HepG2 (cell line): ENCODE measurements at places on chromosomes 7 and 10. TPM values are rescaled to one million over a fixed set of nuclear protein-coding genes. Genes with fewer than 3 reads are reported as not detected.

IKZF1 gene
- polyA plus RNA-seq, result not detected in 2 replicates

- DNase-seq, result no peak
Observed at GRCh38 chr7:103063895-103064294, 10.7 kb downstream of the FBXL13 start.

DNA sequence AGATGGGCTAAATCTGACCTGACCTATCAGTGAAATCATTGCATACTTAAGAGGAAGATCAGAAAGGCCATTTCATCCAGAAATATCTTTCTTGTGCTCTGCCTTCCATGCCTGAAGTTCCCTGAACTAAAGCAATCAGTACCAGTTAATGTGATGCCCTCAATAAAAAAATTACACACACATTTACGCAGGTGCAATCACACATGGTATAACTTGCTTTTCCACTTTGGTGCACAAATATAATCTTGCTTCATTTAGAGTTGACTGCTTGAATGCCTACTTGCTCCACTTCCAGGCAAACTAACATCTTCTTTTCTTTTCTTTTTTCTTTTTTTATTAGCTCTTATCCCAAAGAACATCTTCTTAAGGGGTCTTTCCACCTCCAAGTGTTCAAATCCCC, 58.3 kb upstream of the KIF5B start:
- DNase-seq, result no peak

DNA sequence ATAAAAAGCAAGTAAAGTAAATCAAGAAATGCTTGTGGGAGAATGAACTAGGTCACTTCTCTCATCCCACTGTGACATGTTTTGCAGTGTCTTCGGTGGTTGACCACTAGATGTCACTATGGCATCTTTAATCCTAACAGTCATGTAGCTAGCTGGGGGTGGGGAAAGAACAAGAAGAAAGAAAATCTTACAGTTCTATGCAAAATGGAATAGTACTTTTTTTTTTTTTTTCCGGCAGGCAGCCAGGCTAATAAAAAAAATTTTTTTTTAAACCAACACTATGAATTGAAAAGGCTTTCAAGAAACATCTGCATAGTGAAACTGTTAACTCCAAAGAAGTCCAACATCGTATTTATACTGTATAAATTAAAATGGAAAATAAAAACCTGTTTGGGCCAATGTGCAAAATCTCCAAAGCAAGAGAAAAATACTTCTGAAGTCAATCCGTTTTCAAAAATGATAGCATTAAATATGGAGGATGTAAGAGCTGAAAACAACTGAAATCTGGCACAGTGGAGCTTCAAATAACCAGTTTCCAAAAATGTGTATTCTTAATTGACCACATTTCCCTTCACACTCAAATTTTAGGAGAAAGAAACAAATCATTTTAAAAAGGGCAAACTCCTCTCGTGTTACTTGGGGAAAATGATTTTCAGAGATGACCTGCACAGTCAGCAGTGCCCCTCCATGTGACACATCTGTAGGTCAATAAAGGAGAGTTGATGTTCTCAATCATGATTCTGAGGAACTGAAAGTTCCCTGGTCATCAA, 38.5 kb downstream of the CDK1 start:
- peak; percentile 71 for DNase-seq

- DNase-seq, result no peak
Observed at GRCh38 chr7:102262546-102262945, 24.1 kb upstream of the SH2B2 start.

DNA sequence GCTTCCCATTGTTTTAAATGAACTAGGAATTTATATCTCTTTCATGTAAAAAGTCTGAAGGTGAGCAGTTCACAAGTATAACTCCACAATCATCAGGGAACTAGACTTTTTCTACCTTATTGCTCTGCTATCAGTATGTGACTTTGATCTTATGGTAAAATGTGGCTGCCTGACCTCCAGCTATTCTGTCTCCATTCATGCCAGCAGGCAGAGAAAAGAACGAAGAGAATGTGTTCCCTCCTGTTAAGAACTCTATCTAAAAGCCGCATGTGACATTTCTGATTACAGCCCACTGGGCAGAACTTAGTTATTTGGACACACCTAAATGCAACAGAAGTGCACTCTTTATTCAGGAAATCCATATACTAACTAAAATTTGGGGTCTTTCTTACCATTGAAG, 102.8 kb upstream of the MBL2 start:
- DNase-seq, result no peak

CYP2E1 gene
- polyA plus RNA-seq, result 0.63 and 0.74 TPM in 2 replicates
